NCI-H1694 (cell line): ENCODE measurements at places on chromosomes 7 and 10.

DNA sequence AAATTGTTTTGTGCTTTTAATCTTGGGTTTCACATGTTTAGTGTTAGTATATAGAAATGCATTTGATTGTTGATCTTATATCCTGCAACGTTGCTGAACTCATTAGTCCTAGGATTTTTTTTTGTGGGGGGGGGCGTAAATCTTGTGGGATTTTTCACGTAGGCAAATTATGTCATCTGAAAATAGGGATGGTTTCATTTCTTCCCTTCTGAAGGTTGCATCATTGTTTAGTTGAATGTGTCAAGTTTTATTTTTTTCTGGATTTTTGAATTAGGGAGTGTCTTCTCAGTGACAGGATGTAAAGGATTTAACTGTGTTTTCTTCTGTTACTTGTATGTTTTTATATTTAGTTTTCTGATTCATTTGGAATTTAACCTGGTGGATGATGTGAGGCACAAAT is 26.7 kb downstream of the MKLN1 start:
- no peak for DNase-seq

DNA sequence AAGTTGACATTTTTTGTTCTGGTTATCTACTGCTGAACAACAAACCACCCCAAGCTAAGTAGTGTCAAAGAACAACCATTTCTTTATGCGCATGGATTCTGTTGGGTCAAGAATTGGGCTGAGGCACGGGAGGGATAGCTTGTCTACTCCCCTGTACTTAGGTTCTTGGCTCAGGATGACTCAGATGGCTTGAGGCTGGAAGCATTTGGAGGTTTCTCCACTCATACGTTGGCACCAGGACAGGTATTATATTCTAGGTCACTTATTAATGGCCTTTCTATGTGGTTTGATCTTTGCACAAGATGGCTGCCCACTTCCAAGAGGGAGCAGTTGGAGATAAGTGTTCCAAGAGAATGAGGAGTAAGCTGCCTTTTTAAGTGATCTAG is 11.8 kb upstream of the TFAM start:
- DNase-seq: no peak

DNA sequence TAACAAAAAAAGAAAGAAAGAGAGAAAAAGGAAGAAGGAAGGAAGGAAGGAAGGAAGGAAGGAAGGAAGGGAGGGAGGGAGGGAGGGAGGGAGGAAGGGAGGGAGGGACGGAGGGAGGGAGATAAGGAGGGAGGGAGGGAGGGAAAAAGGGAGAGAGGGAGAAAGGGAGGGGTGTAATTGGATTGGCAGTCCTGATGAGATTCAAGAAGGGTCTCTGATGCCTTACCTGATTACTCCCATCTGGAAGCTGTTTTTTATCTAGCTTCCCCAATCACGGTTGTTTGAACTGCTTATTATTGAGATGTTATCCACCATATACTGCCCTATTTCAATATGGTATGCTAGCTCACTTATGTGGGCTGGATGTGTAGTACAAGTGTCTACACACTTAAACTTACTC is 27.3 kb downstream of the GNG11 start:
- no peak for DNase-seq

DNA sequence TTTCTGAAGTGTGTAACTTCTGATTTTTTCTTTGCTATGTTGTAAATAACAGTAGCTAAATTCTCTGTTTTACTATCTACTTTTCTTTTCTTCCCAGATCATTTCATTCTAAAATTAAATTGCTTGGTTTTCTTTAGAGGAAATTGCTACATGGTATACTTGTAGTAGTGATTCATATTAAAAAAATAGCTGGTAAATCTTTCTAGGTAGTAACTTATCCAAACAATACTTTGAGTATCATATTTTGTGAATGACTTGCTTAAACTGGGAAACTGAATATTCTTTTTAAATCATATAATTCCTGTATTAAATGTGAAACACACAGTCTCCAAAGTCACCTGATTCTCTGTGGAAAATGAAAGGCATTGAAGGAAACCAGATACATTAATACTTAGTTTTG is 85.5 kb downstream of the ZNRF2 start:
- no peak for DNase-seq

DNA sequence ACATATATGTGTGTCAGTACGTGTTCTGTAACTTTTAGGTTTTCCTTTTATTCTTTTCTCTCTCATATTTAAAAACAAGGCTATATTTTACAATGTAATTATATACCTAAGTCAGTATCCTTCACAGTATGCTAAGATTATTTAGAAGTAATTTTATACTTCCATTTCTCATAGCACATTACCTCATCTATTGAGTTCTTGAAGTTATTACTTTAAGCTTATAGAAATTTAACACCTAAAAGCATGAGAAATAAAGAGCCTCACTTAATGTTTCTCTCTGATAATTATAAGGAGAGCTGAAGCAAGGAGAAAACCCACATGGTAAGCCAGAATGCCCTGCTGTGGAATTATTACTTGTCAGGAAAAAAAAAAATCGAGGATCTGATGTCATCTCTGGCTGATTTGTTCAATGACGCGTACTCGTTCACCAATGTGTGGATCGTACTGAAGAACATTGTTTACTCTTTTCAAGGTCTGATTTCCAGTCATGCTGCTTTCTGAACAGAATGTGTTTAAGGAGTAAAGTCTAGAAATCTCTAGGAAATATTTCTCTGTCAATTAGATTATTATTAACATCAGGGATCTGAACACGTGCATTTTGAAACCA is 21.9 kb downstream of the CACNB2 start:
- DNase-seq: no peak

- no peak for DNase-seq
Measured at GRCh38 chr7:90181485-90181884, 27.2 kb downstream of the STEAP1 start.

DNA sequence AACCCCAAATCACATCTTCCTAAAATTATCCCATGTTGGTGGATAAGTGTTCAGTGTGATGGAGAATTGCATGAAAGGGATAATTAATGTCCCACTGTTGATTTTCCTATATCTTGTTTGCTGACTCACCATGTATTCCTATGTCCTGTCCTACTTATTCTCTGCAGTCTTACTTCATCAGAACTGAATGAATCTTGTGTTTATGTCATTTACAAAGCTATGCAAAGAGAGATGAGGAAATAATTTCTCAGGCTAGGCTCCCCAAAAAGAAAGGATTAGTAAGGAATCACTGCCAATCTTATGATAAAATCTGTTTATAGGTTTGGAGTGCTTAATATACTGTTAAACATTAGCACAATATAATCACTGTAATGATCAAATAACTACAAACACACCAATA is 360.8 kb downstream of the CRPPA start:
- no peak for DNase-seq

- DNase-seq: no peak
Measured at GRCh38 chr7:115816318-115816974, 214.1 kb downstream of the TFEC start.

DNA sequence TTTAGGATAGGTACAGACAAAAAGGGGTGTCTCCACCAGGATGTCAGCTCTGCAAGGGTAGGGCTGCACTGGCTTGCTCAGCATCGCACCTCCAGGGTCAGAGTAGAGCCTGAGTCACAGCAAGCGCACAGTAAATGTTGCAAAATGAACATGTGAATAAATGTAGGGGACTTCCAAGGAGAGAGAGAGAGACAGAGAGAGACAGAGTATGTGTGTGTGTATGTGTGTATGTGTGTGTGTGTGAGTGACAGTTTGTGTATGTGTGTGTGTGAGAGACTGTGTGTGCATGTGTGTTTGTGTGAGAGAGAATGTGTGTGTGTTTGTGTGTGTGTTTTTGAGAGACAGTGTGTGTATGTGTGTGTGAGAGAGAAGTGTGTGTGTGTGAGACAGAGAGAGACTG is 163.3 kb downstream of the RPS24 start:
- DNase-seq: no peak

DNA sequence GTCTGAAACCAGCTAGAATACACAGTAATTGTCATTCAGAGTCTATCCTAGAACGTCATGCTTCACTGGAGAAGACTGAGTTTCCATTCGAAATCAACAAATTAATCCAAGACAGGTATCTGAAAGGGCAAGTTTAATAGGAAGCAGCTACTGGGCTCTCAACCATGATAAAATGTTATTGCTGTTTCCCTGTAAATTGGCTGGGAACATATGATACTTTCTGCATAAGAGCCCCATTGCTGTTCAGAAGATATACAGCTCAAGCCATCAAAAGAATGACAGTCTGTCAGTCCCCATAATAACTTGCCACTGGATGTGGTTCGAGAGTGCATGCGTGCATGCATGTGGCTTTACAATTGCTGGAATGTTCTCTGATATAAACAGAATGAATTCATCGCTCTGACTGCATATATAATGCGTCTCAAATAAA is 129.0 kb downstream of the HIBADH start:
- no peak for DNase-seq

DNA sequence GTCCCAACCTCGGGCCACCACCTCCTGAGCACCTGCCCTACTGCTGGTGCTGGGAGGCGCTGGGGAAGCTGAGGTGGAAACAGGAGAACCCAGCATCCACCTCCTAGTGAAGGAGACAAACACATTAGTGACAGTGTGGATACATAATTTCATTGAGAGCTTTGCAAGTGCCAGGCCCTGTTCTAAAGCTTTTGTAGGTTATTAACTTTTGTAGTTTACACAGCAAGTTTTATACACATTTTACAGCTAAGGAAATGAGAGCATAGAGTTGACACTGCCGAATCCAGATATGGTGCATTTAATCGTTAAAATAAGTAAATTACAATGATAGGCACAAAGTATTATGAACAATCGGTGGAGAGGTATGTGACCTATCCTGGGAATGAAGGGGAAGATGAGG is 466.1 kb upstream of the C7orf33 start:
- no peak for DNase-seq
